T-helper 1 cell treated with Interleukin-12 subunit alpha and Interleukin-12 subunit beta and Interleukin-4 antibody, amounts not matched to agents 30 ng/mL and 1 ng/mL, for 36 hours (primary cell): ENCODE measurements at places on chromosomes 5 and 9. TPM values are rescaled to one million over a fixed set of nuclear protein-coding genes. Genes with fewer than 3 reads are reported as not detected.

The DEPDC1B gene
- 28.9 and 29.5 TPM in 2 replicates for total RNA-seq

The GLRA1 gene
- total RNA-seq: not detected in 2 replicates

The SELENOP gene
- 0.27 TPM in 1 of 2 replicates, not detected in the other for total RNA-seq

The SCGB3A2 gene
- total RNA-seq: not detected in 2 replicates

The OR13F1 gene
- not detected in 2 replicates for total RNA-seq

The ADAM19 gene
- total RNA-seq: 655 and 667 TPM in 2 replicates

The PCDHA2 gene
- not detected in 2 replicates for total RNA-seq

The GABBR2 gene
- total RNA-seq: not detected in 2 replicates

The DBH gene
- total RNA-seq: 0.05 TPM in 1 of 2 replicates, not detected in the other

The PCDHB15 gene
- not detected in 2 replicates for total RNA-seq

The DRD1 gene
- total RNA-seq: not detected in 2 replicates

The ZNF300 gene
- total RNA-seq: 0.54 and 0.61 TPM in 2 replicates

The DNAJC25 gene
- total RNA-seq: 5.3 and 5.8 TPM in 2 replicates

The DDX4 gene
- 0.83 and 1.3 TPM in 2 replicates for total RNA-seq

The ARL14EPL gene
- total RNA-seq: not detected in 2 replicates

The UBE2QL1 gene
- total RNA-seq: 0.39 and 0.41 TPM in 2 replicates

The PCDHGC5 gene
- not detected in 2 replicates for total RNA-seq

The FOXI1 gene
- total RNA-seq: 0.10 TPM in 1 of 2 replicates, not detected in the other

The CFAP157 gene
- total RNA-seq: 0.07 and 0.10 TPM in 2 replicates

The TAF11L10 gene
- not detected in 2 replicates for total RNA-seq

The PPP3R2 gene
- not detected in 2 replicates for total RNA-seq

The DMGDH gene
- total RNA-seq: 1.3 TPM in 1 of 2 replicates, not detected in the other

The NIPAL4 gene
- total RNA-seq: 0.54 and 1.0 TPM in 2 replicates

The CCDC192 gene
- total RNA-seq: not detected in 2 replicates

The CENPK gene
- total RNA-seq: 74.4 and 77.8 TPM in 2 replicates

The CCDC152 gene
- total RNA-seq: 2.5 and 3.4 TPM in 2 replicates

The FYB1 gene
- total RNA-seq: 237 and 262 TPM in 2 replicates

The SLC6A19 gene
- total RNA-seq: not detected in 2 replicates
